ENCODE measurements at places on chromosomes 3 and 15.

GRCh38 chr3:156293566-156293965, 173.2 kb downstream of the KCNAB1 start:
- DNase-seq: no peak

GRCh38 chr3:110865934-110866333, 205.7 kb upstream of the NECTIN3 start:
- DNase-seq: no peak

GRCh38 chr3:32154205-32154579, 47.8 kb downstream of the GPD1L start:
- no peak for DNase-seq

DNA sequence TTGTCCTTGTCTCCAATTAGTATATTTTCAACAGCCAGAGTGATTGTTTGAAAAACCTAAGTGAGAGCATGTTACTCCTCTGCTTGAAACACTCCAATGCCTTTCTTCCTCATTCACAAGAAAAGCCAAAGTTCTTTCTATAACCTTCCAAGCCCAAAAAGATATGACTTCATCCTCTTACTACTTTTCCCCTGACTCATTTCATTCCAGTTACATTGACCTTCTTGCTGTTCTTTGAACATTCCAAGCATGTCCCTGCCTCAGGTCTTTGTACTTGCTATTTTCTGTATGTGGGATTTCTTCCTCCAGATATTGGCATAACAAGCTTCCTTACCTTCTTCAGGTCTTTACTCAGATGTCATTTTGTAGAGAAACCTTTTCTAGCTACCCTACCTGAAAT, 28.3 kb downstream of the EHHADH start:
- DNase-seq: no peak

GRCh38 chr15:94655249-94655880, 424.0 kb downstream of the MCTP2 start:
- DNase-seq: no peak

GRCh38 chr15:42914728-42915497, 5.7 kb downstream of the TTBK2 start:
- no peak for DNase-seq

DNA sequence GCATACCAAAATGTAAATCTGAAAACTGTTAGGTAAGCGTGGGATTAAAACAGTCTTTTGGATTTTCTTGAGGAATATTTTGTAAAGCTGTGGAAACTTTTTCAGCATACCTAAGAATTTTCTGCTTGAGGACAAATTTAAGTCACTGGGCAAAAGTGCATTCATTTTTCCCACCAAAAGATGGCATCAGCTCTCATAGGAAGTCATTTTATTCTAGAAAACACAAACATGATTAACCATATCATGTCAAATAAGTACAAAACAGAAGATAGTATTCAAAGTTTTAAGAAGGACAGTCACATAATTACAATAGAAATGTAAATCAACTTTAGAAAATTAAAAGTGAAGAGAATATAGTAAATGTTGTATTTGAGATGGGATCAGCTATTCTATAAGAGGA, 63.5 kb downstream of the SLC49A4 start:
- DNase-seq: no peak

DNA sequence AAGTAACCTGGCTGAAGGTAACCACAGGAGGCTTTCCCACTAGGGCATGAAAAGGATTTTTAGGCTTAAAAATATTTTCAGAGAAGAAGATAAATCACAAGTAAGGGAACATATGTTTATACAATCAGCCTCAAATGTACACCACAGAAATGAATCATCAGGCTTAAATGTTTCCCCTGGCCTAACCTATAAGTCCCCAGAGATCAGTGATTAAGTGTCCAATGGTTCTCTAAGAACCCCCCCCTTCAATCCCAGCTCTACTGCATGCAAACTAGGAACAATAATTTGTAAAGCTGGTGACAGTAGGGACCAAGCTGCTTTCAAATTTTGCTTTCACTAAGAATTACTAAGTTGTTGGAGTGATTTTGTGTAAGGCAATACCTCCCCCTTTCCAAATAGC, 431.6 kb upstream of the LMCD1 start:
- DNase-seq: no peak

DNA sequence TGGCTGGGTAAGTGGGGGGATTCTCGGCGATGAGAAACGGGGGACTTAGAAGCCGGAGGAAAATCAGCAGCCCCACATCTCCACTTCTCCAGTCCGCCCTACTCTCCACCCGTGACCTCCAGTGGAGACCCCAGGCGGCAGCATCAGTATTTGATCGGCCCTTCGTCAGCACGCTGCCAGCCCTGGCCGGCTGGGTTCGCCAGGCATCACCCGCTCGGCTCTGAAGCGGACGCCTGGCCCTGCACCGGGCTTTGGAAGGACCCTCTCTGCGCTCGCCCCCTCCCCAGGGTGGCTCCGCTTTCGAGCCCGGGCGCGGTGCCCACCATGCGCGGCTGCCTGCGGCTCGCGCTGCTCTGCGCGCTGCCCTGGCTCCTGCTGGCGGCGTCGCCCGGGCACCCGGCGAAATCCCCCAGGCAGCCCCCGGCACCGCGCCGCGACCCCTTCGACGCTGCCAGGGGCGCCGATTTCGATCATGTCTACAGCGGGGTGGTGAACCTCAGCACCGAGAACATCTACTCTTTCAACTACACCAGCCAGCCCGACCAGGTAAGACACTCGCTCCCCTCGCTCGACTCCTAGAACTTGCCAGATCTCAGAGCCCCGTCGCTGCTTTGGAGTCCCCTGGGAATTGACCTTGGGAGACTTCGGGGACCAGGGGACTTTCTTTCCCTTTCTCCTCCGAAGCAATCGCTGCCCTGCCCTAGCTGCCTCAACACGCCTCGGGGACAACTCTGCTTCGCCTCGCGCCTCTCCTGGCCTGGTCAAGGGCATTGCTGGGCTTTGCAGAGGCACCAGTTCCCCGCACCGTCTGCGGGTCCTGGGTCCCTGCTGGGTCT, 561 bp downstream of the SIDT1 start:
- DNase-seq: peak; percentile 36

GRCh38 chr3:42067326-42067725, 23.8 kb upstream of the TRAK1 start:
- no peak for DNase-seq

DNA sequence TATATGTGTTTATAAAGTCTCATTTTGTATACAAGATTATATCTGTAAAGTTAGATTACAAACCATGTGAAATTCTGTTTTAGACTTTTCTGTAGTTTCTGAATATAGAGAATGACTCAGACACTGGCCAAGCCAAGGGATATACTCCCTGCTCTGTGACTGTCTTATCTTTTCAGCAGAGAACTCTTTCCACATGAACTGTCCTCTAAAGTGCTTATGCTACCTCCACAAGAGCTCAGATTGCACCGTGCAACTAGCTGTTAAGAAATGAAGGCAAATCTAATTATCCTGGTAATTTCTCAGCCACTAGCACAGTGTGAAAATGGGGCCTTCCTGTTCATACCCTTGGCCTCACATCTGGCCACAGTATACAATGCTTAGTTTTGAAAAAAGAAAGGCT, 44.3 kb upstream of the CPNE4 start:
- no peak for DNase-seq

DNA sequence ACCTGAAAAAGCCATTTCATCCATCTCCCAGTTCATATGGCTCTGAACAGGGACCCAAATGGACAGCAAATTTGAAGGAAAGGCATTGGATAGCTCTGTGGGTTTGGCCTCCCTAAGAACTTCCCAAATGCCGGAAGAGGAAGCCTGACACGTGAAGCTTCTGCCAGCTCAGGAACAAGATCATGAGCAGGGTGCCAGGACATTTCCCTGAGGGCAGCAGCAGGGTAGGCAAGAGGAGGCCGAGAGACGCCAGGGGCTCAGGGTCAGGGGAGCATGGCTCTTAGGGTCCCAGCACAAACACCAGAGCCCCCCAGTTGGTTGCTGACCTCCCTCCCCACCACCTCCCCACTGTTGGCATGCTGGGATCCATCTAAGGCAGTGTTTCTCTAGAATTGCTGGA, 187.5 kb downstream of the MEGF11 start:
- DNase-seq: no peak

- DNase-seq: no peak
Observed at GRCh38 chr3:177777699-177778098, 580.4 kb upstream of the TBL1XR1 start.

DNA sequence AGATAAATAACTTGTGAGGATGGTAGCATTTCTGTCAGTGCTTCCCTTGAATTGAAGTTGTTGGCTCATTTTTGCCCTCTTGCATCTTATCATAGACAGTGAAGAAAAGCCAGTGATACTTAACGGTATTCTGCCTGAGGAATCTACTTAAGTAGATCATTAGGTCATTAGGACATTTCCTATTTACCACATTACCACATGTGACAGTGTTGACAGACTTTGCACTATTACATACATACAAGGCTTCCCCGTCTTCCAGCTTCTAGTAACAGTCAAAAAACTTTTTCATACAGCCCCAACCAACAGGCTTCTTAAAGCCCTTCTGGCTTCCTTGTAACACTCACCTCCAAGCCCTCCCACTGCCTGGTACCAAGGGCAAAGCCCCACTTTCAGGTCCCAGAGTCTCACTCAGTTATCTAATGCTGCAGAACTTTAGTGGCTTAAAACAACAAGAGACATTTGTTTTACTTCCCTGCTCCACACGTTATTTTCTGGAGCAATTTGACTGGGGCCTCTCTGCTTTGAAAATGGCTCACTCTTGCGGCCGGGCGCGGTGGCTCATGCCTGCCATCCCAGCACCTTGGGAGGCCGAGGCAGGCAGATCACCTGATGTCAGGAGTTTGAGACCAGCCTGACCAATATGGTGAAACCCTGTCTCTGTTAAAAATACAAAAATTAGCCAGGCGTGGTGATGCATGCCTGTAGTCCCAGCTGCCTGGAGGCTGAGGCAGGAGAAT, 40.0 kb downstream of the ASB7 start:
- DNase-seq: no peak

GRCh38 chr3:68866157-68866556, 66.2 kb downstream of the TAFA4 start:
- no peak for DNase-seq

GRCh38 chr3:112770032-112770626, 76.5 kb downstream of the CD200R1L start:
- peak; percentile 21 for DNase-seq

- no peak for DNase-seq
Observed at GRCh38 chr3:188397766-188398705, 244.1 kb downstream of the LPP start.

DNA sequence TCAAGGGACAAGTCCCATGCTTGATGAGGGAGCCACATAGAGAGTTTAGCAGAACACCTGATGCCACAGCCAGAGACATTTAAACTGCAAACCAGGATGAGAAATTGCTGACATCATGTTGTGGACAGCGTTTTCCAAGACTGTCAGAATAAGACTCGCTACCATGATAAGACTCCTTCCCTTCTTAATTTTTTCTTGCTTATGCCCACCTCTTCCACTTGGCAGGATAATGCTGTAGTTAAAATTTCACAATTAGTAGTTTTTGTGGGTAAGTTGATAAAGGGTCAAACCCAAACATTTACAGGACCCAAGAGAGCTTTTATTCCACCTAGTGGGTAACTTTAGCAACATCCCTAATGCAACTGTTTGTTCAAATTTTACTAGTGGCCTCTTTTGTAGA, 3.0 kb upstream of the PIAS1 start:
- DNase-seq: no peak

GRCh38 chr3:47877290-47877689, 74.4 kb downstream of the DHX30 start:
- DNase-seq: no peak

Measured in T-helper 1 cell (primary cell).